ENCODE measurements at places on chromosomes 12 and 14.
A peak's percentile ranks its signal among the peaks of the same experiment; 100 is the strongest.

DNA sequence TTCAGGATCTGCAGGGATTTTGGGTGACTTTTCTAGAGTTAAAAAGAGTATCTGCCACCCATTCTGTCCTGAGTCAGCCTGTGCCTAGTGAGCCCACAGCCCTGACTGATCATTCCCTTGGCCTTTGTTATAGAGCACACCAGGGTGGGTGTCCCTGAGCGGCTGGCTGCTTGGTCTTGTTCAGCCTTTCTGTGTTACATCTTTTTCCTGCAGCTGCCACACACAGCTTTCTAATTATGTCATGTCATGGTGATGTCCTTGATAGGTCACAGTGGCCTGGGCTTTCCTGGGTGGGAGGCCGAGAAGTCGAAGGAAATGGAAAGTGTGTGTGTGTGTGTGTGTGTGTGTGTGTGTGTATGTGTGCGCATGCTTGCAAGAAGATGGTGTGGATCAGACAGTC is 293.2 kb upstream of the CRY1 start:
- DNase-seq = no peak

DNA sequence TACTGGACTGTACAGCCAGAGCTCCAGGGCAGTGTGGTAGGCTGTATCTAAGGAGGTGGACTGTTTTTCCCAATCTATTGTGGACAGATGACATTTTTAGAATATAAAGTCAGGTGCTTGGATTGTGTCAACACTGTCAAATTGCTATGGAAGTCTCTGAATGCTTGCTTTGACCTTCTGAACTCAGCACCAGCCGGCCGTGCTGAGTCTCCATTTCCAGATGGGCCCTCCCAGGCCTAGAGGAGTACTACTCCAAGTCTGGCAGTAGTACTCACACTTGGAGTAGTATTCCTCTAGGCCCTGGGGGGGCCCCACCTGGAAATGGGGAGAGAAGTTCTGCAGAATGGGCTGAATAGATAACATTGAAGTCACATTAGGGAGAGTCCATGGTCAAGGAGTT is 16.2 kb upstream of the KCNK13 start:
- no peak for DNase-seq

DNA sequence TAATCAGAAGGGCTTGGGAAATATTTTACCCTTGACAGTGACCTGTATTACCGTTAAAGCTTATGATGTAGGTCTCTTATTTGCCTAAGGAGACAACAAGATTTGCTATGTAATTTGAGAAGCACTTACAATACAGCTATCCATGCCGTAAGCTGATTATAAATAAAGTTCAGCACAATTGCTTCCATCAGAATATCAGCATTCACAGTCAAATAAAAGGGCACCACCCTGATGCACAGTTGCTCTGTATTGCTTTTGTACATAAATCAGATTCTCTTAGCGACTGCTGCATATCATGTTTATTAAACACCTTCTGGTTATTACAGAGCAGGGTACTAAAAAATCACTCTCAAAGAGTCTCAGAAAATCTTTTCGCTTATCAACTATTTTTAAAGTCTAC is 67.3 kb upstream of the VRK1 start:
- no peak for DNase-seq

- no peak for DNase-seq
These were observed 18.8 kb downstream of the ACVRL1 start for GRCh38 chr12:51926064-51926632.

DNA sequence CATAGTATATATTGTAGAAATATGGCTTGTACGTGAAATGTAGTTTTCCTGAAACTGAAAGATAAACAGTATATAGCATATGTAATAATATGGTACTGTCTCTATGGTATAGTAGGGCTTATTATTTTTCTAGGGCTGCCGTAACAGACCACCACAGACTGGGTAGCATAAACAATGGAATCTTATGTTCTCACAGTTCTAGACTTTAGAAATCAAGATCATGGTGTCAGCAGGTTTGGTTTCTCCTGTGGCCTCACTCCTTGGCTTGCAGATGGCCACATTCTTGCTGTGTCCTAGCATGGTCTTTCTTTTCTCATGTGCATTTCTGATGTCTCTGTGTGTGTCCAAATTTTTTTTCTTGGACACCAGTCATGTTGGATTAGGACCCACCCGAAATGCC is 155.8 kb downstream of the TMTC2 start:
- no peak for DNase-seq

GRCh38 chr12:94167756-94168416 is 19.5 kb downstream of the PLXNC1 start:
- DNase-seq = no peak

- no peak for DNase-seq
These were observed 14.3 kb downstream of the TBX3 start for GRCh38 chr12:114669401-114670290.

- DNase-seq = no peak
These were observed 275.4 kb downstream of the PAWR start for GRCh38 chr12:79415321-79415720.

DNA sequence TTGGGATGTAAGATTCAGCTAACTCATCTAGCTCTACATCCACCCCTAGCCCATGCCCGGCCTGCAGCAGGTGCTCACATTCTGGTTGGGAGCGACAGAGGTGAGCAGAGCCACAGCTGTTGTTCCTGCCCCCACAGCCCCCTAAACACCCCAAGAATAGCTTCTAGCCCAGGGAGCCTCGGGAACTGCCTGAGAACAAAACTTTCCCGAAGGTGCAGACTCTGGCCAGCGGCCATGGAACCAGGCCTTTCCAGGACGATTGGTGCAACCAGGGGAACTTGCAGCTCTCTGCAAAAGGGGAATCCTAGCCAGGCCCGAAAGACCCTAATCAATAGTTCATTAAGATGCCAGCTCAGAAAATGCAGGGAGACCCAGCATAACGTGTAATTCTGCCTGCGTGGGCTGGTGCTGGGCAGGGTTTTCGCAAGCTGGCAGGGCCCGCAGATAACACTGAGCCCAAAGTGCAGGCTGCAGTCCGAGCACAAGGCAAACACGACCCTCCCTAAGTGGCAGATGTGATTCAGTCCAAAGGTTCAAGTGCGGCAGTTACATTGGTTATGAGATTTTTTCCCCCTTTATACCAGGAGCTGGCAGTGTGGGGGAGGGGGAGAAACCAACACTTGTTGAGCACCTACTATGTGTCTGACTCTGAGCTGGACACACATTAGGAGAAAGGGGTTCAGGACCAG is 122.5 kb upstream of the MAP1LC3B2 start:
- no peak for DNase-seq

- no peak for DNase-seq
These were observed 44.3 kb downstream of the SPRING1 start for GRCh38 chr12:116693286-116694227.

DNA sequence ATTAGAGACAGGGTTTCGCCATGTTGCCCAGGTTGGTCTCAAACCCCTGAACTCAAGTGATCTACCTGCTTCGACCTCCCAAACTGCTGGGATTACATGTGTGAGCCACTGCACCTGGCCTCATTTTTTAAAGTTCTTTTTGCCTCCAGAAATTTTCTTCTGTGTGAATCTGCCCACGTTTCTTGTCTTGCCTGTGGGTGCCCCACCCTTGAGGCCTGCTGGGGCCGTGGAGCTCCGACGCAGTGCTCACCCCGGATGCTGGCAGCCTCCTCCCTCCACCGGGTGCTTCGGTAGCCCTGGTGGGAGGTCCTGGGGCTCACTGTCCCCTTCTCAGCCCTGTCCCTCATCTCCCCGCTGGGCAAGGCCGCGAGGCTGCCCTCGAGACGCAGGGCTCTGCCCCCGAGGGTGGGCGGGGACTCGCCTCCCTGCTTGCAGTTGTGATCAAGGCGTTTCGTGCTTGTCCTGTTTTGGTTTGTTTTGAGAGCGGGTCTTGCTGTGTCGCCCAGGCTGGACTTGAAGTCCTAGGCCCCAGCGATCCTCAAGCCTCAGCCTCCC is 19.5 kb upstream of the CRIP2 start:
- DNase-seq = no peak

DNA sequence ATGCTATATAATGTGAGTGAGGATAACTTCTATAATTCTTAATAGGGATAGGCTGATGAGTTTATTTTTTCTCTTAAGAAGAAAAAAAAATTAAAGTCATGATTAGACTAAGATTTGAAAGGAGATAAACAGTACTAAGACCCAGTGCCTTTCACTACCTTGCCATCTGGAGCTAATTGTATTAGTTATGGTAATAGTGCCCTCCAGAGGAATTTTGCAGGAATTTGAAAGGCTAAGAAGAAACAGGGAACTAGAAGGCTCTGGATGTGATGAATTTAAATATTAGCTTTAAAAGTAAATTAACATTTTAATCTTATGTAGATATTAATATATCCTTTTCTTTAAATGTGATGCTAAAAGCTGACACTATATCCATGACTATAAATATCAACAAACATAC is 36.6 kb upstream of the PIK3C2G start:
- peak; percentile 19 for DNase-seq

GRCh38 chr14:96376093-96376492 is 12.8 kb downstream of the GSKIP start:
- no peak for DNase-seq

GRCh38 chr14:97827746-97828145 is 1030.6 kb downstream of the VRK1 start:
- DNase-seq = no peak

- DNase-seq = no peak
These were observed 36.6 kb downstream of the WDR89 start for GRCh38 chr14:63605041-63605532.

Measured in activated CD4-positive, alpha-beta T cell treated with anti-CD3 and anti-CD28 coated beads, Interleukin-2, amount 50 U/mL, for 16 hours (primary cell).